ENCODE measurements at places on chromosomes 5 and 9.

DNA sequence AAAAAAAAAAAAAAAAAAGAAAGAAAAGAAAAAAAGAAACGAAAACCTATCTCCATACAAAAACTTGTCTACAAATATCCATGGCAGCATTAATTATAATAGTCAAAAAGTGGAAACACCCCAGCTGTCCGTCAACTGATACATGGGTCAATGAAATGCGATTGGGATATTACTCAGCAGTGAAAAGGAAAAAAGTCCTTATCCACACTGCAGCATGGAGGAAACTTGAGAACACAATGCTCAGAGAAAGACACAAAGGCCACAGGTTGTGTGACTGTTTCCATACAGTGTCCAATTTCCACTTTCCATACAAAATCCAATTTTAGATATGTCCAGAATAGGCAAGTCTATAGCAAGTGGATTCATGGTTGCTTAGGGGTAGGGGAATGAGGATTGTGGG is 24.3 kb upstream of the NCS1 start:
- no peak for DNase-seq

DNA sequence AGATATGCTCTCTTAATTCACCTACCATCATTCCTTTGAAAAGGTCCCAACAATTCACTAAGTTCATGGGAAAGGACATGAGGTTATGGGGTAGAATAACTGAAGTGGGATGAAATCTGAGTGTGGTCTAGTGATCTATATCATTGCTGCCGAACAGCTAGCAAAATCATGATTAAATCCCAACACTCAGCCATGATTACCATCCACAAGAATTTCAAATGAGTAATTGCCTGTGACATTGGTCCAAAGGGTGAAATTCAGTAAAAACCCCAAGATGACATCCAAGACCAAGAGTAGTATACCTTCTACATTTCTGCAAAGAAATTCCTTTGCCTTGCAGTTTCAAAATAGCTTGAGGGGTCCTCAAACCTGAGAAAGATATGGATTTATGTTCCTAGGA is 225.6 kb downstream of the SPOCK1 start:
- no peak for DNase-seq

DNA sequence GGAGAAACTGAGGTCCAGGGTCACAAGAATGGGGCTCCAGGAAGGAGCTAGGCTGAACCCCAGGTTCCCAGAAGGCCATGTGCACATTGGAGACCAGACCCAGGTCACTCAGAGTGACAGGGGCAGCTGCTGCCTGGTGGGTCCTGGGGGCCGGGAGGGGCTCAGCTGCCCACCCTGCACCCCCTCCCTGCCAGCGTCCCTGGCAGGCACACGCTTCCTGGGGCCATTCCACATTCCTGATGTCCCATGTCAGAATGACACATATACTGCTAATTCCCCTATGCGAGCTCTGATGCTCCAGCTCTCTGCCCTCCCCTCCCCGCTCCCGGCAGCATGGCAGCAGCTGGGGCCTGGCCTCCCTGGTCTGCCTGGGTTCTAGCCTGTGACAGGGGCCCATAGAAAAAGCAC is 14.0 kb downstream of the FGFR4 start:
- no peak for DNase-seq

DNA sequence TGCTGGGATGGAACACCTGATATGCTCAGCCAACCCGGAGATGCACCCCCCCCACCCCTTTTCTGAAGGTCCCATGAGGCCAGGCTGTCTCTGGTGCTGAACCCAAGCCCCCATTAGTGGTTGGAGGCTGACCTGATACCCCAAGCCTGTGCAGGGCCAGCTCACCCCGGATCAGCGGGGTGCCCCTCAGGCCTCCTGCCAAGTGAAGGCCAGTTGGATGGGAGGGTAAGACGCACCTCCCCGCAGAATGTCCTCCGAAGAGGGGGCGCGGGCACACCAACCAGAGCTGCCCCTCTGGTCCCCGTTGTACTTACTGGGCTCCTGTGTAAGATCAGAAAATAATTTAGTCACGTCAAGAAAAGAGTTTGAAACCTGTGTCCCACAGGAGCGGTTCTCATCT is 76.8 kb upstream of the OTULINL start:
- no peak for DNase-seq

DNA sequence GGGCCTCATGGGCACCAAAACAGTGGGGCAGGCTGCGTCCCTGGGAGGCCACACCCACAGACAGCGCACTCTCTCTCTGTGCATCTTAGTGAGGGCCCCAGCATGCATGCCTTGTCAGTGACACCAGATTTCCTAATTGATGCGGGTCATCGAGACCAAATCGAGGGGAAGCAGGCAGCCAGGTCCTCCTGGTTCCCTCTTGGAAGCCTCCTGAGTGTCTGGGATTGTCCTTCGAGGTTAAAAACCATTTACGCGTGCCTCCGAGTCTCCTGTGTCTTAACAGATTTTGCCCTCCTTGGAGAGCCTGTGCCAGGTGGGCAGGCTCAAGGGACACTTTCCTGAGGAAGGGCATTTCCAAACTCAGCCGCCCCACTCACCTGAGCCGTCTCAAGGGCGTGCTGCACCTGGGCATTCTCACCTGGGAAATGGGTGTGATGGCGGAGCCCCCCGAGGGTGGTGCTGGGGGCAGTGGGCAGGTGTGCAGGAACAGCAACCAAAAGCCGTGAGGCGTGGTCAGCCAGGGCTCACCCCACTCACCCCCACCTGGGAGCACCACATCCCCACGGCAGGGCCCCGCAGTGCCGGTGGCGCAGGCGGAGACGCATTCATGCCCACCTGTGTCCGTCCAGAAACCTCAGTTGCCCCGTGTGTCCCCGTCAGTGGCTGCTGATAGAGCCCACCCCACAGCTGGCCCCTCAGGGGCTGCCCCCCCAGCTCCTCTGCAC is 2.7 kb downstream of the SLC6A19 start:
- no peak for DNase-seq

- DNase-seq, result no peak
Observed at GRCh38 chr9:129182625-129183494, 4.8 kb upstream of the IER5L start.

Data from HCT116 (cell line).